Kidney tubule cell (primary cell): ENCODE measurements at places on chromosomes 4 and X.
A peak's percentile ranks its signal among the peaks of the same experiment; 100 is the strongest.

DNA sequence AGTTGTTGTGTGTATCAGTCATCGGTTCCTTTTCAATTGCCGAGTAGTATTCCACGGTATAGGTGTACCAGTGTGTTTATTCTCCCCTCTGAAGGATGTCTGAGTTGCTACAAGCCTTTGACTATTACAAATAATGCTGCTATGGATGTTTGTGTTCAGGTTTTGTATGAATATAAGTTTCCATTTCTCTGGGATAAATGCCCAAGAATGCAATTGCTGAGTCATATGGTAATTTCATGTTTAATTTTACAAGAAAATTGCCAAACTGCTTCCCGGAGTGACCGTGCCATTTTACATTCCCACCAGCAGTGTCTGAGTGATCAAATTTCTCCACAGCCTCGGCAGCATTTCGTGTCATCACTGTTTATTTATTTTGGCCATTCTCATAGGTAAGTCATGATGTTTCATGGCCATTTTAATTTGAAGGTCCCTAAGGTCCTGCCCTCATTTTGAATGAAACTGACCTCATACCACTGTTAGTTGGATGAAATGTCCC lies 73.9 kb downstream of the IRF2 start:
- DNase-seq, result peak; percentile 29

GRCh38 chrX:97446298-97446882 lies 562.7 kb downstream of the RPA4 start:
- DNase-seq, result no peak

DNA sequence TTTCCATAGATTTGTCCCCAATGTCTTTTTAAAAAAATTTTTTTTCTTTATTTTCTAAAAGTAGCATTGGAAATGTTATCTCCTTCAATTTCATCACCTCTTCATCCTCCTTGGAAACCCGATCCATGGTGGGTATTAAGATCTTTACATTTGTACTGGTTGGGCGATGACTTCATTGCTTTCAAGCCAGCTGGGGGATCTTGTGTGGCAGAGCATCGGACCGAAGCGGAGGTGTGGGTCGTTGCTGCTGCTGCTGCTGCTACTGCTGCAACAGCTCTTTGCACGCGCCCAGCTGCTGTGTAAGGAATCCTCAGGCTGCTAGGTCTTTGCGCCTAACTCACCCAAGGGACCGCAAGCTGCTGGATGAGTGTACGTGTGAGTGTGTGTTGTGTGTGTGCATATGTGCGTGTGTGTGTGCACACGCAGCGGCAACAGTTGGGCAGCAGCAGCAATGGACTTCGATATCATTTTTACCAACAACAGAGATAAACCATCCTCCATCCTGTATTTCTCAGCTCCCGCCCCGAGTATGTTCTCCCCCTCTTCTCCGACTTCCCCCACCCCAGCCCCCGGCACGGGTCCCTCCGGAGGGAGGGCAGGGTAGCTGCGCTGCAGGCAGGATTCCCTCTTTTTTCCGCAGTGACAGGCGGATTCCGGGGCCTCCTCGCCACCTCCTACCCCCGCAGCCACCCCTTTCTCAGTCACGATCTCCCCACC lies 768 bp upstream of the CDKL5 start:
- DNase-seq, result peak; percentile 61

DNA sequence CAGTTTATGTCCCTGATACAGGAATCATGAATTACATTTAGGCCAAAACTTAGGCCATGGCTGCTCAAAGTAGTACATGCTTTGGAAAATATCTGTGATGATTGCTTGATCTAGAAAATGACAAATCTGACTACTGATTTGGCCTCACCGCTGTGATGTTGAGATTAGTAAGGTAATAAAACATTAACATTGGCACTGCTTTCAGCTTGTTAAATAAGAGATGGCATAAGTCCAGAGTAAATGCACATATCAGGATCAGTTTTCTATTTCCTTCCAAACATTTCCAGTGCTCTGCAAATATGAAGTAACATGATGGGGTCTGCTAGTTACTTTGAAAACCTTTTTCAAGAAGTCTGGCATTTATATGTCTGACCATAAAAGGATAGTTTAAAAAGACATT lies 687.3 kb upstream of the ACTRT1 start:
- no peak for DNase-seq

DNA sequence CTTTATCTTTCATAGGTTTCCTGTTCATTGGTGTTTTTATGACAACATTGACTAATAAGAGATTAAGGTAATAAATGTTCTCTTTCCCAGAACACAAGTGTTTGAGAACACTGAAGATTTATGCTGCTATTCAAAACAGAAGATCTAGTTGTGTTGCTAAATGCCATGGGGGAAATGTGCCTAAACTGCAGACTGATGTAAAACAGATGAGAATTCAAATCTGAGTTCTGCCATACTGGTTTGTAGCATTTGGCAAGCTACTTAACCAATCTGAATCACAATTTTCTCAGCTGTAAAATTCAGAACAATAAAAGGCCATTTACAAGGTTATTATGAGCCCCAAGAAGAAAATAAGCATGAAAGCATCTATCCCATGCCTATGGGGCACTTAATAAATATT lies 2.3 kb downstream of the SLC10A6 start:
- DNase-seq, result no peak

GRCh38 chr4:89251396-89251795 lies 56.2 kb downstream of the GPRIN3 start:
- no peak for DNase-seq

- DNase-seq, result no peak
Observed at GRCh38 chr4:69026974-69027373, 69.3 kb upstream of the UGT2B7 start.

DNA sequence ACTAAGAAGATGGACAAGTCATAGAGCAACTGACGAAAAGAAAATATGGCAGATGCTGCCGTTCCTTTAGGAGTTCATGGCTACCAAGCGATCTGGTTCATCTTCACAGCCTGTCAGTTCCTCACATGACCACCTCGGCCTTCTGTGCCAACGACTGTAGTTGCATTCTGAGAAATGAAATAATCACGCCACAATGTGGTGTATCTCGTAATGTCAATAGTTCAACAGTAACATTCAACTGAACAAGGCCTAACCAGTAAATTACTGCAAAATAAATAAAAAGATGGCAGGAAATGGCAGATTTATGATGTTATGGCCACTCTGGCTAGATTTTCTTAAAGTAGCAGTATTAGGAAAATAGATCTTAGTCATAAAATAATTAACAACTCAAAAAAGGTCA lies 4.4 kb downstream of the GPRIN3 start:
- DNase-seq, result no peak

- DNase-seq, result peak; percentile 92
Observed at GRCh38 chr4:21656832-21657231, 291.7 kb downstream of the KCNIP4 start.

DNA sequence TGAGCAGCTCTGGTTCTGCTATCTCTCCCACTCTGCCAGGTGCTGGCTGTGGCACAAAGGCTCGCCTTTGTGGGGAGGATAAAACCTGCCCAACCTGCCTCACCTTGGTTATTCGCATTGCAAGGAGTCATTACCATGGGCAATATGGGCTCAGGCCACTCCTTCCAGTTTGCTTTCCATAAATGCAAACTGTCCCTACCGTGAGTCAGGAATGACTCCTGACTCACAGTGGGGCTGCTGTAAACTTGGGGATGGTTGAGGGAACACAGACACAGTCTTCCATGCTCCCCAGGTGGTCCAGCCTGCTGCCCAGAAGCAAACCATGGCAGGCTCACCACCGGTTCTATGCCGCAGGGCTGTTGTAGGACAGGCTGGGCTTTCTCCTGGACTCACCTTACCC lies 36.1 kb downstream of the COQ2 start:
- peak; percentile 67 for DNase-seq
